Fibroblast of mammary gland (primary cell): ENCODE measurements at places on chromosomes 3 and 15.

- peak; percentile 92 for DNase-seq
Measured at GRCh38 chr15:72229076-72229946, 1.7 kb downstream of the PKM start.

DNA sequence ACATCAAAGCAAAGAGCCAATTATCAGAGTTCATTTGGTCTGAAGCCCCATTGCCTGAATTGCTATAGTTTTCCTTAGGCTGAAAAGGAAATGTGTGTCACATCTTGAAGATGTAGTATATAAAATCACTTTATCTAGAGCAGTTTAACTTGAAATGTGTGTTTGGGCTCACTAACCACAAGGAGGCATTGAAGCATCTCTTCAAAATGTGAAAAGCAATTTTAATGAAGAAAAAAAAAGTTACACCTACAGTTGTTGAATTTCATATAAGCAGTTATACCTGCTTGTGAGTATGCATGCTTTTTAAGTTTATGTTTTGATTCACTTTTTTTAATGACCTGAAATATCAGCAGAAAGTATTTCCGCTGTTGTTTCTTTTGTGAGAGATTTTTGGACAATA is 129.3 kb downstream of the IQCH start:
- DNase-seq = peak; percentile 14

- no peak for DNase-seq
Measured at GRCh38 chr3:178510496-178510895, 25.7 kb upstream of the KCNMB2 start.

DNA sequence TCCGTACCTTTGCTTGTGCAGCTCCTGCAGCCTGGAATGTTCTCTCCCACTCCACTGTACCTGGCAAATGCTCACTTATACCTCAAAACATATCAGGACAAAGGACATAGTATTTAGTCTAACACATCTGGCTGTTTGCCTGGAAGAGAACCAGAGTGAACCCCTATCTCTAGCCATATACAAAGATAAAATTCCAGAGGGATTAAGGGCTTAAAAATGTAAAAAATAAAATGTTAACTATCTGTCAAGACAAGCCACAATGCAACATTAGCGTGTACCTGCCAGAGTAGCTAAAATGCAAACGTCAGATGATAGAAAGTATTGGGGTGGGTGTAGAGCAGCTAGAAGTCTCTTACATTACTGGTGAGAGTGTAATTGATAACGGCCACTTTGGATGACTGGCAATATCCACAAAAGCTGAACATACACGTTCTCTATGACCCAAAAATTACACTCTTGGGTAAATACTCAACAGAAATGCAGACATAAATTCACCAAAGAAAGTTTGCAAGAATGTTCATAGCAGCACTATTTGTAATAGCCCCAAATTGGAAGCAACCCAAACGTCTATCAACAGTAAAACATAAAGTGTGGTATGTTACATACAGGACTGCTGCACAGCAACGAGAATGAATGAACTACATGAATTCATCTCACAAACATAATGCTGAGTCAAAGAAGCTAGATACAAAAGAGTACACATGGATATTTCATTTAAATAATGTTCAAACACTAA is 18.2 kb upstream of the ADPGK start:
- no peak for DNase-seq
